Posterior vena cava (tissue), 2 donors: ENCODE measurements at places on chromosomes 1 and 21.

GRCh38 chr1:7744882-7745281 lies 26.2 kb upstream of the VAMP3 start:
- DNase-seq: no peak

DNA sequence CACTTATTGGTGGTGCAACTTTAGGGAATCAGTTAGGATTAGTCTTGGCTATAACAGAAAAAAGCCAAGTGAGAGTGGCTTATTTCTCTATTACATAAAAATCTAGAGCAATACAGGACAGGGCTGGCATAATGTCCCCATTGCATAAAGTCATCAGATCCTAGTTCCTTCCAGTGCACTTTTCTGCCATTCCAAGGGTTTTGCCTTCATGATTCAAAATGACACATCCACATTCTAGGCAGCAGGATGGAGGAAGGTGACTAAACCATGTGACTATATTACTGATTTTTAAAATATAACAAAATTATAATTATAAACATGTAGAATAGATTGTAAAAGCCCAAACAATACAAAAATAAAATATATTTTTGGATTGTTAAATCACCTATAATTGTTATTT lies 18.8 kb downstream of the JUN start:
- DNase-seq: no peak

DNA sequence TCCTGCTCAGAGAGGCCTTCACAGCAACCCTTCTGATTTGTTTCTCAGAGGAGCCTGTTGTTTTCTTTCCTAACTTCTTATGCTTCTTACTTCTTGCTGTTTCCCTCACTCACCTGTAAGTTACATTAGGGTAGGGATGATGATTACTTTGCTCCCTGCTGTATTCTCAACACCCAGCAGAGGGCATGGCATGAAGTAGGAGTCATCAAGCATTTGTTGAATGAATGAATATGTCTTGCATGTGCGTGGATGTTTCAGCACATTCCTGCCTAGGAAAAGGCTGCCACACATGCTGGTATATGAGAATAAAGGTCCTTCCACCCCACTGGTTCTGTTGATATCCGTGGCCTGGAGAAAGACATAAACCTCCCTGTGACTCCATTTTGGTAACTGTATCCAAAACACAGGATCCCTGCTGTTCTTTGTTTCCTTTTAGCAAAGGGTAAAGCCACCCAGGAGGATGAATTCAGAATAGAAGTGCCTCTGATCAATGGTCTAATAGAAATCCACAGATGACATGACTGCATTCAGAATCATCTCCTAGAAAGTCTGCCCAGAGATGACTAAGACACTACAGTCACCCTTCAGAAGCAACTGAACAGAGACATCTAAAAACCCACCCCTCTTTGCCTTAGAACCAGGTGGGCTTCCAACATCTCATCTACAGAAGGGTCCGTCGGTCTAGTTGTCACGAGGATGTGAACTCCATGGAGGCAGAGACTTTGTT lies 168.8 kb downstream of the ZSCAN20 start:
- DNase-seq: no peak

- no peak for DNase-seq
These were observed 53.8 kb upstream of the LRRC8C start for GRCh38 chr1:89578946-89579684.

DNA sequence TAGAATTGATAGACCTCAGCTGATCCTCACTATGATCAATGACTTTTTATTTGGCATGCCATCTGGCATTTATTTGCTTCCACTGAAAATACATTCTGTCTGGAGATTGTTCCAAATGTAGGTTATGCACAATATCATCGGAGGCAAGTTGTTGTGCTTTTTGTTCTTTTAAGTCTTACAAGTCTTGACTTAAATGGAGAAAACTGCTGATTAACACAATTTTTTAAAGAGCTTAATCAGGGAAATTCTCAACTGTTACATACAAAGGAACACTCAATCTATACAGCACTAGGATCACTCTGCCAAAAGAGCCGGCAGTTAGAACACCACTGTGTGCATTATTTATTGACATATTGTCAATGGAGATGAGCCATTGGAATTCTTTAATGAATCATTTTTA lies 19.2 kb downstream of the CYYR1 start:
- no peak for DNase-seq

DNA sequence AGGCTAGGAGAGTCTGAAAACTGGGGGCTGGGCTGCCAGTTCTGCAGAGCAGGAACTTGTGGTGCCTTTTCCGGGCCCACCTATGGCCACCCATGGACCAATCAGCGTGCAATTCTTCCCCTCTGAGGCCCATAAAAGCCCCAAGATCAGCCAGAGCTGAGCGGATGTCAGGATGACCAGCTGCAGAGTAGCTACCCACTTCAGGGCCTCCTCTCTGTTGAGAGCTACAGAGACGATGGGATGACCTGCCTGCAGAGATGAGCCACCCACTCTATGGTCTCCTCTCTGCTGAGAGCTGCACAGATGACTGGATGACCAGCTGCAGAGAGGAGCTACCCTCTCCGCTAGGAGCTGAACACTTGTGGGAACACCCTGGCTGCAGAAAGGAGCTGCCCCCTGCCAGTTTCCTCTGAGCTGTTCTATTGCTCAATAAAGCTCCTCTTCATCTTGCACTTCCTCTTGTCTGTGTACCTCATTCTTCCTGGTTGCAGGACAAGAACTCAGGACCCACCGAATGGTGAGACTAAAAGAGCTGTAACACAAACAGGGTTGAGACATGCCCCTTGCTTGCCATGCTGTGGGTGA lies 12.8 kb upstream of the AADACL4 start:
- peak; percentile 24 for DNase-seq

DNA sequence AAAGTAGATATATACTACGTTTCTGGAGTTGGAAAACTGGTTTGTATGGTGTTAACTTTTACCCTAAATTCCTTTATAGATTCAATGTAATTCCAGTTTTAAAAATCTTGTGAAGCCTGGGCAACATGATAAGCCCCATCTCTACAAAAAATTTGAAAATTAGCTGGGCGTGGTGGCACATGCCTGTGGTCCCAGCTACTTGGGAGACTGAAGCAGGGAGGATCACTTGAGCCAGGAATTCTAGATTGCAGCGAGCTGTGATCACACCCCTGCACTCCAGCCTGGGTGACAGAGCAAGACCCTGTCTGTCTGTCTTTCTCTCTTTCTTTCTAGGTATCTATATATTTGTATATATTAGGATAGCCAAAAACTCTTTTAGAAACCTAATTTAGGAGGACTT lies 141.9 kb downstream of the CLEC20A start:
- no peak for DNase-seq

- no peak for DNase-seq
These were observed 56.5 kb upstream of the BCAR3 start for GRCh38 chr1:93738075-93738622.

DNA sequence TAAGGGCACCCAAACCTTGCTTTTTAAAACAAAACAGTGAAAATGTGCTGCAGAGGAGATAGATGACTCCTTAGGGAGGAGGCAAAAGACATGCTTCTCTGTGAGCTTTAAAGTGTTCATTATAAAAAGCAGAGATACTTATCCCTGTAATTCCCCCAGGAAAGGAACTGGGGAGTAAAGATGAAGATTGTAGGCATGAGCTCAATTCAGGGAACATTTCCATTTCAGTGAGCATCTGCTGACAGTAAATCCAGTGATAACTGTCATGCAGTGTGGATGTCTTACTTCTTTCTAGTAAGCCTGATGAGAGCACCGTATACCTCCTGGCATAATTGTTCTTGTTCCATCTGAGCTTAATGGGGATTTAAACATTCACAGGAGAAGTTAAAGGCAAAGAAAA lies 1296.5 kb downstream of the MRPL39 start:
- no peak for DNase-seq

DNA sequence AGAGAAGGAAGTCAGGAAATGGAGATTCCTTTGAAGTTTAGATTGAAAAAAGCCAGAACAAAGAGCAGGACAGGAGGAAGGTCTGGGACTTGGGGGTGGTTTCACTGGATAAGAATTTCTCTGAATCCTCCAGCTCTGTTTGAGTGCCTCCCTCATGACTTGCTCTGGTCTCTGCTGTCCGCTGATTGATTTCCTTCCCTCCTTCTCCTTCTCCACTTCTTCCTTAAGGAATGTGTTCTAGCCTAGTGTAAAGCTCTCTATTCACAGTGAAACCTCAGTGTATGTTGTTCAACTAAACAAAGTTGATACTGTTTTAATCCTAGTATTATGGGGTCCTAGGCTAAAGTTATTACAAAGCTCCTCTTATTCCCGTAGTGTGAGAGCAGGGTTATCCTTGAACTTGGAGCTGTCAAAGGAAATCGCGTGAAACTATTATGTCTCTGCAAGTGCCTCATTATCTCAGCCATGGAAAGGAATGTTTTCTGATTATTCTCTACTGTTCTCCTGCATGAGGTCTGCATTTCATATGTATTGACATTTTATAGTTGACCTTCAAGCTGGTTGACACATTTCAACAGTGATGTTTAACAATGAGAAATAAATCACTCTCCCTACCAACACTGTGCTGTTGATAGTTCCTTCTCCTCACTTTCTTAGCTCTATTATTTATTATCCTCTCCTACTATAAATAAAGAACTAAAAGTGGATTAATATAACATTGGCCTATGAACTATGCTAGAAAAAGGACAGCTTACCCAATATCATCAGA lies 82.7 kb upstream of the KCTD3 start:
- no peak for DNase-seq

DNA sequence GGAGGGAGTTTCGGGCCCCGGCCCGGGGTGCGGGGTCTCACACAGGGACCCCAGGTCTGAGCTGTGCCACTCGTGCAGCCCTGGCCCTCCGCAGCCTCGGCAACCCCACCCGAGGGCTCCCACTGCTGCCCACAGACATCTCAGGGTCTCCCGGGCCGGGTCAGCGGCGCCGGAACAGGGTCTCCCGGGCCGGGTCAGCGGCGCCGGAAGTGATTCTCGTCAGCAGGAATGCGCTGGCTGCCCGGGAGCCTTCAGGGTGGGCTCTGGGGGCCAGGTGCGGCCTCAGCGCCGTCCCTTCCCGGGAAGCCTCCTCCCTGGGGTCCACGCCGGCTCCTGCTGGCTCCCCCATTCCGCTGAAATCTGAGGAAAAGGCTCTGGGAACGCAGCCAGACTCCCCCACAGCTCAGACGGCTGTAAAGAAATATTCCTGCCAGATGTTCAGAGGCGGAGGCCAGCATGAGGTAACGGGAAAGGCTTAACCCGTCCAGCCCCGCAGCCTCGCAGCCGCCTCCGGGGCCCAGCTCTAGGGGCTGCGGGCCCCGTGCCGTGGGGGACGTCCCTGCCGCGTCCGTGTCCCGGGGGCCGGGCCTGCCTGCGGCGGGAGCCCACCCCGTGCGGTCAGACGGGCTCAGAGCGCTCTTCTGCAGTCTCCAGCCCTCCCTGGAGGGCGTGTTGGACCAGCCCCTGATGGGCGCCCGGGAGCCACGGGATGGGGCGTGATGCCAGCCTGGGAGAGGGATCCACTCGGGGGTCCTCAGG lies 8.7 kb upstream of the COL6A1 start:
- peak; percentile 94 for DNase-seq

GRCh38 chr1:23177438-23178380 lies 9.1 kb upstream of the LUZP1 start:
- DNase-seq: peak; percentile 94

GRCh38 chr1:94757931-94758330 lies 62.2 kb upstream of the SLC44A3 start:
- DNase-seq: peak; percentile 88

DNA sequence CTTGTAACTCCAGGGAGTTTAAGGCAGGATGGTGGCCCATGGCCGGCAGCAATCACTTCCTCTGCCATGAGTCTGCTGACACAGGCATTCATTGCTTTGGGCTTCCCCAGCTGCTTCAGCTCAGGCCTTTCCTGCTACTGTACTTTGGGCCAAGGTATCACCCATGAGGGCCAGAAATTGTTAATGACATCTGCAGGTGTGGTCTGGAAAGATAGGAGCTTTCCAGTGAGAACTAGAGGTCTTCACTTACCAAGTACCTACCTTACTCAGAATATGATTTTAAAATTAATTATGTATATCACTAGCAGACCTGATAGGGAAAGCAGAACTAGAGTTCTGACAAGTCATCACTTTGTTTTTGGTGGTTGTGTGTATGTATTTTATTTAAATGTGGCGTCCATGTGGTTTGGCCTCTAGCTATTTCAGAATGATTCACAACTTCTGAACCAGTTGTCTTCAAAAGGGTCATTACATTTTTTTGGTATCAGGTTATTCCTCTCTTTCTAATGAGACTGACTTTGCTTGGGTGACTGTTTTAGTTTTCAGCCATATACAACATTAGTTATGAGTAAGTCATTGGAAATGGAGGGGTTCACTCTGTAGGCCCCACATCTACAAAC lies 2.7 kb downstream of the RGL1 start:
- DNase-seq: peak; percentile 76

GRCh38 chr1:182598296-182598695 lies 5.9 kb downstream of the RGS16 start:
- no peak for DNase-seq

DNA sequence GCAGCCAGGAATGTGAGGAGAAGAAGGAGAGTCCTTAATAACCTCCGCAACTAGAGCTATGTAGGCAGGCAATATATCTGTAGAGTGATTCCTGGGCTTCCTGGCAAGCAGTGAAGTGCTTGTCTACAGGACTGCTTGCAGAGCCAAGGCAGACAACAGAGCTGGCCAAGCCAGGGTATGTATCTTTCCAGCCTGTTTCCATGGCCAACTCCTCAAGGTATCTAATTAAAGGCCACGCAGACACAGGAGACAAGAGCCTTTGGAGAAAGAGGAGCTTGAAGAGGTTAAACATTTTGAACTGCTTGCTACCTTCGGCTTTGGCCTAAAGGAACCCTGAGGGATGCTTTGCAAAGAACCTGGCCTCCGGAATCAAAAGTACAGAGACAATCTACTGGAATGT lies 137.4 kb downstream of the PIGK start:
- no peak for DNase-seq

GRCh38 chr1:48750109-48750508 lies 26.6 kb downstream of the BEND5 start:
- DNase-seq: no peak

GRCh38 chr1:22814176-22815042 lies 103.8 kb downstream of the EPHB2 start:
- DNase-seq: no peak

GRCh38 chr1:65001231-65001792 lies 35.0 kb upstream of the JAK1 start:
- peak; percentile 97 for DNase-seq

- no peak for DNase-seq
These were observed 27.9 kb downstream of the DOP1B start for GRCh38 chr21:36184545-36184944.
